ENCODE measurements at places on chromosomes 2 and 18.

DNA sequence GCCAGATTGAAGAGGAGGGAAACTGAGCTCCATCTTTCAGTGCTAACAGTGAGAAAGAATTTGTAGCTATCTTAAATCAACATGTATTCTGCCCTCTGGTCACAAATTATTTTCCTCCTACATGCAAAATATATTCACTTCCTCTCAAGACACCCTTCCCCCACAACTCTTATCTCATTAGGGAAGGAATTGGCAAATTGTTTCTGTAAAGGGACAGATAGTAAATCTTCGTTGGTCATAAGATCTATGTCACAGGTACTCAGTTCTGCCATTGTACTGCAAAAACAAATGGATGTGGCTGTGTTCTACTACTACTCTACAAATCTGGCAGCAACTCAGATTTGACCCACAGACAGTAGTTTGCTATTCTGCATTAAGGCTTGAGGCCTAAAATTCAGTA, 53.0 kb upstream of the CYP20A1 start:
- no peak for DNase-seq

- DNase-seq: no peak
Measured at GRCh38 chr2:217864963-217865772, 137.6 kb downstream of the TNS1 start.

DNA sequence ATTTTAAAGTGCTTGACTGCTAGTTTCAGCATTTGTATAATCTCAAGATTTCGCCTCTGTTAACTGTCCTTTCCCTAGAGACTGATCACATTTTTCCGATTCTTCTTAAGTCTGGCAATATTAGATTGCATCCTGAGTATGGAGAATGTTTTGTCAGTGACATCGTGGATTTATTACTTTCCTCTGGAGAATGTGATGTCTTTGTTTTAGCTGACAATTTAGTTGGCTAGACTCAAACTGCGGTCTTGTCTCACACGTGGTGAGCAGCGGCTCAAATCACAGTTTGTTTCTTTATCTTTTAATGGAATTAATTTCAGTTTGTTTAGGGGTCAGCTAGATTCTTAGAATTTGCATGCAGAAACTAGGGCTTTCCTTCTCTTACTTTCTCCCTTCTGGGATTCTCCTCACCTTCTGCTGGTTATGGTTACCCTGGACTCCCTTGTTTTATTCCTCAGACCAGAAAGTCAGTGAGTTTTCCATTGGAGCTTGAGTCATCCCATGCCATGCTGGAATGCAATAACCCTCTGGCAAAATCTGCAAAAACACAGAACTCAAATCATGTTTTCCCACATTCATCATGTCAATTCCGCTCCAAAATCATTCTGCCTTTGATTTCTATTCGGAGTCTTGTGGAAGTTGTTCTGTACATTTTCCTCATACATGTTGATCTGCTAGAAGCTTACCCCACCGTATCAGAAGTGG, 327.2 kb upstream of the TRIB2 start:
- no peak for DNase-seq

- no peak for DNase-seq
Measured at GRCh38 chr2:16038621-16039020, 98.3 kb downstream of the MYCN start.

DNA sequence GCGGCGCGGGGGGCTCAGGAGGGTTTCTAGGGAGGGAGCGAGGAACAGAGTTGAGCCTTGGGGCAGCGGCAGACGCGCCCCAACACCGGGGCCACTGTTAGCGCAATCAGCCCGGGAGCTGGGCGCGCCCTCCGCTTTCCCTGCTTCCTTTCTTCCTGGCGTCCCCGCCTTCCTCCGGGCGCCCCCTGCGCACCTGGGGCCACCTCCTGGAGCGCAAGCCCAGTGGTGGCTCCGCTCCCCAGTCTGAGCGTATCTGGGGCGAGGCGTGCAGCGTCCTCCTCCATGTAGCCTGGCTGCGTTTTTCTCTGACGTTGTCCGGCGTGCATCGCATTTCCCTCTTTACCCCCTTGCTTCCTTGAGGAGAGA, 5.2 kb downstream of the PROC start:
- no peak for DNase-seq
